ENCODE measurements at places on chromosomes 11 and 22.
A peak's percentile ranks its signal among the peaks of the same experiment; 100 is the strongest.

GRCh38 chr22:43153899-43154298, 2.5 kb downstream of the TSPO start:
- no peak for DNase-seq

DNA sequence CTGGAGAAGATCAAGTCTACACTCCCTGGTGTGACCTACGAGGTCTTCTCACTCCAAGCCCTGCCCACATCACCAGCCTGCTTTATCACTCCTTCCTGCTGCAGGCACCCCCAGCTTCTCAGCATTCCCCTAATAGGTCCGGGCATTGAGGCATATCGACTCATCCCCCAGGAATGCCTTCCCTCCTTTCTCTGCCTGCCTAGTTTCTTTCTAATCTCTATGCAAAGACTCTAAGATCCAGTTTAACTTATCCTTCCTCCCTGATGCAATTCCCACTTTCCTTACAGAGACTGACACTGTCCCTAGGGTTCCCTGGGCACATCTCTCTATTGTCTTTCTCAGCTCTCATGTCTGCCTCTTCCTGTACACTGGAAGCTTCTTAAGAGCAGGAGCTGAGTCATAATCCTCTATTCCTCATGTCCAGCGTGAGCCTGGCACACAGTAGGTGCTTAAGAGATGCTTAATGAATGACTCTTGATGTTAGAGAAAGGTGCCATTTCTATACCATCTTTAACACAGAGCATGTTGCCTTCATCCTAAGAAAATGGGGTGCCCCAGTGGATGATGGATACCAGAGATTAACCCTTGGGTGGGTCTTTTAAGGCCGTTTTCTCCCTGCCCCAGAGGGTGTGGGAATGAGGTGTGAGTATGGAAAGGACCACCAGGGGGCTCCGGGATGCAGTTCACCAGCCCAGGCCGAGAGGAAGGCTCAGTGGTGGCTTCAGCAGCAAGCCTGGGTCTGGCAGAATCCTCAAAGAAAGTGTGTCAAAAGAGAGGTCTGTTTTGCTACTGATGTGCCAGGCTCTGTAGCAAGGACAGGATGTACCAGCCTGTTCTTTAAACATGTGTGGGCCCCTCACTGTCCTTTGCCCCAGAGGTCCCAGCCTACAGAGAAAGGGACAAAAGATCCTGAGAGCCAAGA, 34.7 kb downstream of the PARVA start:
- no peak for DNase-seq

GRCh38 chr11:39239553-39239952, 2219.9 kb downstream of the LRRC4C start:
- DNase-seq = no peak

DNA sequence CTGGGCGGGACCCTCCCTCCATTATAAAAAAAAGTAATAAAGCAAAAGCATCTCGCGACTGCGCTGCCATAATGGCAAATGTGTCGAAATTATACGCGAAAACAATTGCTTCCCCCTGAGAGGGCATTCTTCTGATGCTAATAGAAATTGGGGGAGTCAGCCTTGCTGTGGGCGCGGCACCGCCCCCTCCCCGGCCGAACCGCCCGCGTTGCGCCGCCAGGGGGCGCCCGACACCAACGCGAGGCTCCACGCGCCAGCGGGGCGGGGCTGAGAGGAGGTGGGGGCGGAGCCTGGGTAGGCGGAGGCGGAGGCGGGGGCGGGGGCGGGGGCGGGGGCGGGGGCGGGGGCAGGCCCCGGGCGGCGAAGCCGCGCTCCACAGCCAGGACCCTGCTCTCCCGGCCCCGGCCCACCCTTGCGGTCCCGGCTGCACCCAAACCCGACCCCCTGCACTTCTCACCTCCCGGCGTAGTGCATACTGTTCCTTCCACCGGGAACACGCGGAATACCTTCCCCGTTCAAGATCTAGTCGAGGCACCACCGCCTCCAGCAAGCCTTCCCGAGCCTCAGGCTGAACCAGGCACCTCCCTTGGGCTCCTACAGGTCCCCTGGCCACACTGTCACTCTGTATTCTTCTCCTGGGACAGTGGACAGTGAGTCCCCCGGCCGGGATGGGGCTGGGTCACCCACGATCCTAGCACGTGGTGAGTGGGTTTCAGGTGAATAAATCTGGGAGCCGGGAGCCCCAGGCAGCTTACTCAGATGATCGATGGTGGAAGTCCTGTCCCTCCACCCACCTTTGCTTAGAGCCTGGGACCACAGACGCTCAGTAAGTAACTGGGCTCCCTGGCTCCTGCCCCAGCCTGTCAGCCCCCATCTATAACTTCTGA, 15.5 kb upstream of the UPK3A start:
- DNase-seq = peak; percentile 95

GRCh38 chr11:4448995-4449394, at the start of gene OR52K2:
OR52K2 (plus strand) TSS chr11:4449295; CDS start chr11:4449340, 45 bp downstream.
- DNase-seq = no peak

Data from T-helper 2 cell (primary cell).